BJ (cell line): ENCODE measurements at places on chromosomes 4 and X.

DNA sequence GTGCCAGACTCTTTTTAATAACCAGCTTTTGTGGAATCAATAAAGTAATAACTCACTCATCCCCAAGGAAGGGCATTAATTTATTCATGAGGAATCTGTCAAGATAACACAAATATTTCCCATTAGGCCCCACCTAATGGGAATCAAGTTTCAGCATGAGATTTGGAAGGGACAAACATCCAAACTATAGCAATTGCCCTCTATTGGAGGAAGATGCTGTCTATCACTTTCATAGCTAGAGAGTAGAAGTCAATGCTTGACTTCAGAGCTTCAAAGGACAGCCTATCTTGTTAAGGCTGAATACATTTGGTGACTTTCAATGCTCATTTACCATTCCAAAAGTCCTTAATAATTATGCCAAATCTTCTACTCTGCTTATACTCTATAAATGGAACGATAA lies 84.9 kb upstream of the ATOH1 start:
- no peak for DNase-seq

DNA sequence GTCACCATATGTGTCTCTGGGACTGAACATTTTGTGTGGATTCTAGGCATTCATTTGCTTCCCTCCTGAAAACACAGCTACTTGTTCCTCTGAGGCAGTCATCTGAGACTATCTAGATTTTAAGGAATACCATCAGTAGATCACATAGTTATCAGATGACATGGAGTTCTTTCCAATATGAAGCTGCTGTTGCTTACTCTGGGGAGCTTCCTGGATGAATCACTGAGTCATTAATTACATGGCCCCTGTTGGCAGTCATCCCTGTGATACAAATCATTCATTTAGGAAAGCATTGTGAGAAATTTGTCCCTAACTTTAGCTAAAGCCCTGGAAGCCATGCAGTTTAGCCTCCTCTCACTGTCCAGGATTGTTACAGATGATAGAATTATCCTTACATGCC lies 98.2 kb upstream of the ARSJ start:
- DNase-seq, result peak; percentile 81

- DNase-seq, result no peak
Measured at GRCh38 chr4:186216465-186217024, 10.8 kb upstream of the KLKB1 start.

- peak; percentile 43 for DNase-seq
Measured at GRCh38 chrX:11064851-11065600, 46.1 kb upstream of the HCCS start.

GRCh38 chr4:156558373-156559025 lies 413.1 kb downstream of the PDGFC start:
- DNase-seq, result no peak

GRCh38 chrX:133297284-133297683 lies 79.1 kb upstream of the TFDP3 start:
- no peak for DNase-seq

DNA sequence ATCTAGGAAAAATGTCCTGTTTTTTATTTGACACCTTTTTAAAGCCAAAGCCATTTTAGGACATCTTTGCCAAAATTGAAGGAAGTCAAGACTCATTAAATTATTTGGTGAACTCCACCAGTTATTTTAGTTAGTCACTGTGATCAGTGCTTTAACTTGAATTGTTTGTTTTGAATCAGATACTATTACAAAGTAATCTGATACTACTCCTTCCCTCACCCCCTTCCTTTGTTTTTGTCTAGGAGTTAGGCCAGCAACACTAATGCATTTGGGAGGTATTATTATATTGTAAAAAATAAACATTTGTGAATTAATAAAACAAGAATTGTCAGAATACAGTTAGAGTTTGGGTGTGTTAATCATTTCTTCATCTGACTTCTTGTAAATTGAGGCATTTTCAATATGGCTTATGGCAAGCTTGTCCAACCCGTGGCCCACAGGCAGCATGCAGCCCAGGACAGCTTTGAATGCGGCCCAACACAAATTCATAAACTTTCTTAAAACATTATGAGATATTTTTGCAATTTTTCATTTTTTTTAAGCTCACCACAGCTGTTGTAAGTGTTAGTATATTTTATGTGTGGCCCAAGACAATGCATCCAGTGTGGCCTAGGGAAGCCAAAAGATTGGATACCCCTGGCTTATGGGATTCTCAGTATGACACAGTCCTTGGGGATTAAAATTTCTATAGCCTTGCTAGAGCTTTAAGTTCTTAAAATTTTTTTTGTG lies 182.2 kb downstream of the BMPR1B start:
- DNase-seq, result no peak

DNA sequence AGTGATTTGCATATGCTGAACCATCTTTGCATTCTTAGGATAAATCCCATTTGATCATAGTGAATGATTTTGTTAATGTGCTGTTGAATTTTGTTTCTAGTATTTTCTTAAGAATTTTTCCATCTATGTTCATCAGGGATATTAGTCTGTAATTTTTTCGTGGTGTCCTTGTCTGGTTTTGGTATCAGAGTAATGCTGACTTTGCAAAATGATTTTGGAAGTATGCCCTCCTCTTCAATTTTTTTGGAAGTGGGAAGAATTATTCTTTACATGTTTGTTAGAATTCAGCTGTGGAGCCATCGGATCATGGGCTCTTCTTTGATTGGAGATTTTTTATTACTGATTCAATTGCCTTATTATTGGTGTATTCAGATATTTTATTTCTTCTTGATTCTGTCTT lies 54.0 kb upstream of the TRO start:
- no peak for DNase-seq
